Activated CD4-positive, CD25-positive, alpha-beta regulatory T cell treated with anti-CD3 and anti-CD28 coated beads, Interleukin-2, amount 50 U/mL, for 24 hours (primary cell): ENCODE measurements at places on chromosomes 12 and 14.

GRCh38 chr14:80615831-80616230 is 325.7 kb downstream of the CEP128 start:
- ATAC-seq: no peak

DNA sequence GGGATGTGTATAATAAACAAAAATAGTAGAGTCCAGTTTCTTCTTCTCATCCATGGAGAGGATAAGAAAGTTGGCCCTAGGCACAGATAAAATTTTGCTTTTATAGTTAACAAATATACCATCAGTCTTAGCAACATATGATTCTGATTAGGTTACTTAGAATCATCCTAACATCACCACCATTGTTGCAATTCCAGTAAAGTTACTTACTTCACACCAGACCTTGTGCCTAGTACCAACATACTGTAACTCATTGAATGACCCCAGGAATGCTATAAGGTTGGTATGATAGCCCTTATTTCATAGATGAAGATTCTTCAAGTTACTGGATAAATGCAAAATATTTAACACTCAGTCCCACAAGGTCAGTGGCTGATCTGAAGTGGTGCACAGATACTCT is 183.8 kb upstream of the ATP2B1 start:
- ATAC-seq: no peak

DNA sequence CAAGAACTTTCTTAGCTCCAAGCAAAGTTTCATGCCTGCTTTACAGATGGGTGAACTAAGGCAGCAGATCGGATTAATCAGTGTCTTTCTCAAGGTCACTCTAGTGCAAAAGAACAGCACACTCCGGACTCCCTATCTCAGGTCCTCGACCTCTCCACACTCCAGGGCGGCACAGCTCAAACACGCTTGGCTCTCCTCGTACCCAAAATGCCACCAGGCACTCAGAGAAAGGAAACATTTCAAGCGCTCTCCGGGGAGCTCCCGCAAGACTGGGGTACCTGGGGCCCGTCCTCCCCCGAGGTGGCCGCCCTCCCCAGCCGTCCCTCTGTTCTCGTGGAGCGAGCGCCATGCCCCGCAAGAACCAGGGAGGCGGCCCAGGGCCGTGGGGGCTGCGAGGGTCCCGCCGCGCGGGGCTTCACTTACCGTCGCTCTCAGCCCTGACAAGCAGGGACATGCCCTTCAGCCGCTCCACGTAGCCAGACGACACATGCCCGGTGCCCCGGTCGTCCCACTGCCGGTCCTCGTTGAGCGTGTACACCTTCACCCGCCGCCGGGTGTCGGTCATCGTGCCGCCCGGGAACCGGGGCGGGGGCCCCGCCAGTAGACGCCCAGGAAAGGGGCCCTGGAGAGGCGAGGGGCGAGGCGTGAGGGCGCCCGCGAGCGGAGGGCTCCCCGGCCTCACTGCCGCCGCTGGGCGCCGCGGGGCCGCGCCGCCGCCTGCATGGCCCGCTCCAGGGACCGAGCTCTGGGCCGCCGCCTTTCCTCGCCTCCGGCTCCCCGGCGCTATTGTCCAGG is 830 bp downstream of the PPP4R3A start:
- peak; percentile 3 for ATAC-seq

DNA sequence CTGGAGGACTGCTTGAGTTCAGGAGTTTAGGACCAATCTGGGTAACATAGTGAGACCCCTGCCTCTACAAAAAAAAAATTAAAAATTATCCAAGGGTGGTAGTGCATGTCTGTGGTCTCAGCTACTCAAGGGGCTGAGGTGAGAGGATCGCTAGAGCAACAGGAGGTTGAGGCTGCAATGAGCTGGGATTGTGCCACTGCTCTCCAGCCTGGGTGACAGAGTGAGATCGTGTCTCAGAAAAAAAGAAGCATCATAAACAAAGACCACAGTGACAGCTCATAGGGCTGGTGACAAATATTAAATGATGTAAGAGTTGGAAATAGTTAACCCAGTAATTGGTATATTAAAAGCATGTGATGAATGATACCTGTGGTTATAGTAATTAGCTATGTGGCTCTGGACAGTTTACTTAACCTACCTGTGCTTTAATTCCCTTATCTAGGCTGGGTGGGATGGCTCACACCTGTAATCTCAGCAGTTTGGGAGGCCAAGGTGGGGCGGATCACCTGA is 68.0 kb downstream of the GSC start:
- ATAC-seq: no peak

DNA sequence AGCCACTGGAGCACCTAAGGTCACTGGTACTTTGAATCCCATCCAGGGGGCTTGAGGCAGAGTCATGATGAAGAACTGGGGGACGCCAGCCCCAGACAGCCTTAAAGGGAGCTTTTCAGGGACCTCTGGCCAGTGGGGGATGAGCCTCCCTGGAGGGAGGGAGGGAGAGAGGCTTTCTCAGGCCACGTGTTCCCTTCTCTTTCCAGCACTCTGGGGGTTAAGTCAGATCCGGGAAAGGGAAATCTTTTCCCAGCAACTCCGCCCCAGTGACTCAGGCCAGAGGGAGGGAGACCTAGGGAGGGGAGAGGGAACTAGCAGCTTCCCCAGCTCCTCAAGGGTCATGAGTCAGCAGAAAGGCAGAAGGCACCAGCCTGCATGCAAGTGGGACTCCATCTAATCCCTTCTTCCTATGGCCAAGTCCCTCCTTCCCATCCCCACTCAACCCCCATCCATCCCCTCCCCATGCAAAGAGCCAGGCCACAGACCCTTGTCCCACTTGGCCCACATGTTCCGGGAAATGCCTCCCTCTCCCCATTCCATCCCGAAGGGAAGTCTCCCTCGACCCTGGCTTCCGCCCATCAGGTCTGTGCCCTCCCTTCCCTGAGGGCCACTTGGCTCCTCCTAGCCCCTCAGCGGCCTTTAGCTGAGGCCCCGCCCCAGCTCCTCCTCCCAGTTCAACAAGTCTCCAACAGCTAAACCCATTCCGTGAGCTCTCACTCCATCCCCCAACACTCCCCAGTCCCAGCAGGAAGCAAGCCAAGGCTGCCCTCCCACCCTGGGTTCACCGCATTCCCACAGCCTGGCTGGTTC is 5.6 kb downstream of the TNFRSF1A start:
- ATAC-seq: peak; percentile 14

DNA sequence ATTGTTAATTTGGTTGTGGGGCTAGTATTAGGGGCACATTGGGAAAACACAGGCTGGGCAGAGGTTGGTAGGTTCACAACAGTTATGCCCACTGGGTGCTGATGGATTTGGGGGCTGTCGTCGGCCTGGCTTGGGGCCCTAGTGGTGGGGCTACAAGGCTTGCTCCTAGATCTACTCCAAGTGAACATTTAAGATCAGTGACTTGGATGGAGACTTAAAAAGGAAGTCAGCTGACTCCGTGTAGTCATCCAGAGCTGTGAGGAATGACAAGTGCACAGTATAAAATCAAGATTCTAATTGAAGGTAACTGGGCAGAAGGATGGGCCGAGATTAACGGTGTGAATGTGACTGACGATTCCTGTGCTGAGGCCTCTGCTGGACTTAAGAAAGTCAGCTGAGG is 12.8 kb upstream of the NR4A1 start:
- ATAC-seq: no peak

GRCh38 chr14:30211326-30211725 is 283.7 kb upstream of the PRKD1 start:
- no peak for ATAC-seq

GRCh38 chr12:121189619-121190155 is 20.2 kb upstream of the P2RX4 start:
- no peak for ATAC-seq

DNA sequence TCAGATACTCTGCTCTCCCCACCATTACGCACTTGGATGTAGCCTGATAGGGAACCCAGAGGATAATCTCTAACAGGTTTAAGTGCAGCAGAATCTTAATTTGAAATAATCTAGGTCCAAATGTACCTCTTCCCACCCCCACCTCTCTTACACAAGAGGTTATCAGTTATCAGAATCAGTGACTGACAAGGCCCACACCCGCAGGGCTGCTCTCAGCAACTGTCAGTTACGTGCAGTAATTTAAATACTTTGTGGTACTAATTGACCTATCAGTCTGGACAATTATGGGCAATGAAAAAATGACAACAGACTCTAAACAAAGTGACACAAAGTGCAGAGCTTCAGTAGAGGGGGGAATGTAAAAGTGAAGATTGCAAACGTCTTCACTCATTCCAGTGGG is 74.0 kb downstream of the CLIP1 start:
- ATAC-seq: no peak

GRCh38 chr12:95611676-95612309 is 60.5 kb upstream of the USP44 start:
- no peak for ATAC-seq

DNA sequence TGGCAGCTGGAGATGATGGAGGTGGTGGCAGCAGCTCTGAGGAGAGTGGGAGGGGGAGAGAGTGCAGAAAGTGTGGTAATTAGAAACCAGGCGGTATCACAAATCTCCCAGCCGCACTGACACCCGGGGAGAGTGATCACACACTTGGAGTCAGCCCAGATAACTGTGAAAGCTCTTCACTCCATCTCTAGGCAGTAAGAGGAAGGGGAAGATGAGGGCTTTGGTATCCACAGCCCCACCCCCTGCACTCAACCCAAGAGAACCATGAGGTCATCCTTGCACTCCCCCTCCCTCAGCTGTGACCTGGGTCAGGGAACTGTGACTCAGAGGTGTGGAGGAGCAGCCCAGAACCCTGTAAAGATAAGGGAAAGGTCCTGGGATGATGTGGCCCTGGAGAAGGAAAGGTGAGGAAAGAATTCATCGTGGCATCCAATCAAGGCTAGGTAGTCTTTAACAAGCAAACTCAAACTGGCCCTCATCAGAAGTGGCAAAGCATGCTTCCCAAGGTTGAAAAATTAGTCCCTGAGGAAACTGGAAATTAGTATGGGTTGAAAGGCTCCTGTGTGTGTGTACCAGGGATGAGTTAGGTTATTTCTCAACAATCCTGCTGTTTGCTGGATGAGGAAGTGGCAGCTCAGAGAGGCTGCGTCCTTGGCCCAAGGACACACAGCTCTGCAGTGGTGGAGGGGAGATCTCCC is 111.0 kb upstream of the LHX5 start:
- ATAC-seq: no peak

DNA sequence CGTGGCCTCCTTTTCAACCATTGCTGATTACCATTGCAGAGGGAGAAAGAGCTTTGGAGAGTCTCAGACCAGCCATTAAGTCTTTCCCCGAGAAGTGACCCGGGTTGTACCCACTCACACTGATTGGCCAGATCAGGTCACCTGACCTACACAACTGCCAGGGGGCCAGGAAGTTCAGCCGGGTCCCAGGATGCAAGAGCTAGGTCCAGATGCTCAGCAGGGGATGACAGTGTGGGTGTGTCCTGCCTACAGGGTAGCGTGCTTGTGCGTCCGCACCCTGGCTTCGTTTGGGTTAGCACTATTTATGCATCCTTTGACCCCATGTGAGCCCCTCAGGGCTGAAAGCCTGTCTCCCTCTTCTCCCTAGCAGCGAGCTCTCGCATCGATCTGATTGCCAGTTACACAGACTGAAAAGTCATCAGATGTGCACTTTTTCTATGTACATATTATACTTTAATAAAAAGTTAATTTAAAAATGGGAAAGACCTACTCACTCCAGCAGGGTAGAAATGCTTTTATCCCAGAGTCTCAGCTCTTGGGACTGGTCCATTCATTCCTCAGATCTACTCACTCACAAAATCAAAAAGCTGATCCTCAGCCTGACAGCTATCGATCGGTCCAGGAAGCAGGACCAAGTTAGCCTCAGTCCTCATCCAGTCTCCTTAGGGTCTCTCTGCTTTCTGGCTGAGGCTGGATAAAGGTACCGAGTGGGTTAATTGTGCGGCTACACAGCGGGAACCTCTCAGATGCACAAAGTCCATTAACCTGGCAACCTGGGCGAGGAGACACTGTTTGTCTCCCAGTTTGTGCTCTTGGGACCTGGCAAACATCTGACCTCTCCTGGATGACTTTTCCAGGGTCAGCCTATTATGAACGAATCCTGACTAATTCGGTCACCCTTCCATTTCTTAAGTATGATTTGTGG is 68.0 kb downstream of the SERPINA3 start:
- no peak for ATAC-seq
